ENCODE measurements at places on chromosomes 5 and 9.

DNA sequence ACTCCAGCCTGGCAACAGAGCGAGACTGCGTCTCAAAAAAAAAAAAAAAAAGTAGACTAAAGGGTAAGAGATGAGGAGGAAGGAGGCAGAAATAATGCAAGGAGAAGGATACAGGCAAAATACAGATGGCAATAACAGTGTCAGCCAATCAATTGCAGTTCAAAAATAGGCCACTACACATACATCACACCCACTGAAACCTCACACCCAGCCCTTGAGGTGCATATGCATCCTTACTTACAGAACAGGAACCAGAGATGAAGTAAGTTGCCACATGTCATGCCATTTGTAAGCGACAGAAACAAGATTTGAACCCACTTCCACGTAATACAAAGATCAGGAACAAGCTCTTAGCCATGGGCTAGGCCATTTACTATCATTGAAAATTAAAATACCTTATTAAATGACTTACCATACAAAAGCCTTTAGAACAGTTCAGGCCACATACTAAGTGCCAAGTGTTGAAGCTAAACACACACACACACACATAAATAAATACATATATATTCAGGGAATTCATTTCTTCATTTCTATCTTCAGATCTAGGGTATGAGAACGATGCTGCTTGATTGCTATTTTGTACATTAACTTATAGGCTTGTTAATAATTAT lies 98.4 kb downstream of the FNBP1 start:
- DNase-seq: peak; percentile 70

- DNase-seq: no peak
Observed at GRCh38 chr9:35568196-35568595, 36.9 kb upstream of the TESK1 start.

DNA sequence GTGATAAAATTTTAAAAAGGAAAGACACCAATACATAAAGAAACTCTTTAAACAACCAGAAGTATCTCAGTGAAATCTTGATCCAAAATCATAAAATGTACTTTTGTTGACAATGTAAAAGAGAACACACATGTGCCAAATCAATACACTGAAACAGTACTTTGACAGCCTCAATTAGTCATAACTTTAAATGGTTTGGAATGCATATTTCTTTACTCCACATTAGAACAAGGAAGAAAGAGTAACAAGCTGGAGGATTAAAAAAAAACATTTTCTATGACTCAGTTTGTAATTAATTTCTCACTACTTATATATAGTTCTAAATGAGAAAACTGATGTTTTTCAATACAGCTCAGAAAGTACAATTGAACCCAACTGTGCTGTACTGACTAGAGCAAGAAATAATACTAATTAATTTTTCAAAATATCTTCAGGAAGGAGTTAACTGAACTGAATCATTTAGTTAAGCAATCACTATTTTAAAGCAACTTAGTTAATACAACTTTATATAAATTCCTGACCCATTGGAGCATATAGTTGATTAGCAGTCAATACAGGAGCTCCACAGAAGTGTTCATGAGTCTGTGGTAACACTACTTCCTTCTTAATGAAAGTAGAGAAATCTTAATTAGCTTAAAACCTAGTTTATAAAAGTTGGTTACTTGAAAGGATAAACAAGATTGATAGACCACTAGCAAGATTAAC lies 101.0 kb downstream of the NR3C1 start:
- DNase-seq: no peak

GRCh38 chr9:121368138-121368522 lies 1.9 kb downstream of the STOM start:
- no peak for DNase-seq

- DNase-seq: no peak
Observed at GRCh38 chr5:6872441-6873160, 159.4 kb downstream of the TENT4A start.

DNA sequence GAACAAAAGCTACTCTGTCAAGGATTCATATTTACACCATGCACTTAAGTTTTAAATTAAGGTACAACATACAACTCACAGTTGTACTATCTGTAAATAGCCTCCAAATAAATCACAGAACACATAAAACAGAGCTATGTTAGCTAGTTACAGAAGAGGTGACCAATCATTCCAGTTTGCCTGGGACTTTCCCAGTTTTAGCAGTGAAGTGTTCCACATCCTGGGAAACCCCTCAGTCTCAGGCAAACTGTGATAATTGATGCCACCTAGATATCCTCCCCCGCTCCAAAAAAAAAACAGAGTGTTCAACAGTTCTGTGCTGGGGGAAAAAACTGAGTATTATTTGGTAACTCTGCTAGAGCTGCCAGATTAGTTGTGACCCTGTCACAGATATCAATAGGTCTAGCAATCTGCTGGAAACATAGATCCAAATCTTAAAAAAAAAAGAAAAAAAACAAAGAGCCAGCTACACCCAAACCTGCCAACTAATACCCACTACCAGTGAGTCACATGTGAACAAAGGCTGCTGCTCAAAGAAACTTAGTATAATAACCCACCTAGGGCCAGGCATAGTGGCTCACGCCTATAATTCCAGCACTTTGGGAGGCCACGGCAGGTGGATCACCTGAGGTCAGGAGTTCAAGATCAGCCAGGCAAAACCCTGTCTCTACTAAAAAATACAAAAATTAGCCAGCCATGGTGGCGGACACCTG lies 5.7 kb downstream of the TBCA start:
- no peak for DNase-seq

- no peak for DNase-seq
Observed at GRCh38 chr5:178137991-178138390, 7.2 kb downstream of the RMND5B start.

- DNase-seq: no peak
Observed at GRCh38 chr5:67105270-67105669, 91.3 kb downstream of the CD180 start.
